ENCODE measurements at places on chromosomes 1 and 21.

DNA sequence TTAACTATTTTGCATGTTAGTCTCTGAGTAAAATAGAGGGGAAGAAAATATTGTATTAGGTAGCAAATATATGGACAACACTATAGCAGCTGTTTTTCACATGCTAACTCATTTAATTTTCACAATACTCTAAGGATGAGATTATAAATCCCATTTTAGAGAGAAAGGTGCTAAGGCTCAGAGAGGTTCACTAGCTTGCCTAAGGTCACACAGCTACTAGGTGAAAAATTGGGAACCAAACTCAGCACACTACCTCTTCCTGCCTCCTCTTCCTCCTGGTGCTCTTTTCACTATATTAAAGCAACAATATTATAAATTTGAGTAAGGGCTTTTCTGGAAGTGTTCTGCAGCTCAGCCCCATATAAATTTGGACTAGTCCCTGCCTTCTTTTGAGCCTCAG is 2.3 kb downstream of the RXRG start:
- DNase-seq: no peak

DNA sequence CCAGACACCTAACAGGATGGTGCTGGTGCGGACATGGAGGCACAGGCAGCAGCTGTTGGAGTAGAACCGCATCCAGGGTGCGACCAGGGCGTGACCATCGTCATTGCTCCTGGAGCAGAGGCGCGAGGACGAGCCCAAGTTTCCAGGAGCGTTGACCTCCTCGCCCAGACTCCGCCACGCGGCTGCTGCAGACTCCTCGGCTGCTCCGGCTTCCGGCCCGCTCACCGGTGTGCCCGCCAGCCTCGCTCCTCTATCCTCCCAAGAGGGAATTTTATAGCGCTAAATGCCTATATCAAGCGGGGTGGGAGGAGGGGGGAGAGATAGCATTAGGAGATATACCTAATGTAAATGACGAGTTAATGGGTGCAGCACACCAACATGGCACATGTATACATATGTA is 5.3 kb upstream of the S100A12 start:
- no peak for DNase-seq

DNA sequence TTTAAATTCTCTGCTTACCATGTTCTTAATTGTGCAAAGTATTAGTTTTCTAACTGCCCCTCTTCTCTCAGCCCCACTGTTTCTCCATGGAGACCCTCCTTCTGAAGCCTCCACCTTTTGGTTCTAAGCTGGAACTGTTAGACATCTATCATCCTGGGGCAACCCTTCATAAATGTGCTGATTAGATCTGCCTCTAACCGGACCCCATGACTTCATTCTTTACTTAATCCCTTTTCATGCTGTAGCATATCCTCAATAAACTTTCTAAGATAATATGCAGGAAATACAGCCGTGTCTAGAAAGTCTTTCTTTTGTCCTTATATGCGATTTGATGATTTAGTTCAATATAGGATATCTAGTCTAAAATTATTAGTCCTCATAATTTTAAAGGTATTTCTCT is 1020.1 kb downstream of the ADGRL2 start:
- DNase-seq: no peak

- no peak for DNase-seq
Measured at GRCh38 chr1:211335522-211336157, 9.0 kb downstream of the TRAF5 start.

DNA sequence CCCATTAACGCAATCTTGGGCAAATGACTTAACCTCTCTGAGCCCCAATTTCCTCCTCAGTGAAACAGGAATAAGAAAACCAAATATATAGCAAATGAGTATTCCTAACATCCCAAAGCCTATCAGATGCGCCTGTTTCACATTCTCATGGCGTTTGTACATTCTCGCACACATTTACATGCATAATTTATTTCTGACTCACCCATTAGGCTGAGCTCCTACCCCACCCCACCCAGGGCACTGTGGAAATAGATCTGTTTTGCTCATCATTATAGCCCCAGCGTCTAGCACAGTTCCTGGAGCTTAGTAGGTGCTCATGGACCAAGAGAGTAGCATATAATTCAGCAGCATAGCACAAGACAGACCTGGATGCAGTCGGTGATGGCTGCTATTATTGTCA is 146.1 kb upstream of the VANGL1 start:
- no peak for DNase-seq

Data from eye (tissue), 1 donor.